Astrocyte of the spinal cord (primary cell): ENCODE measurements at places on chromosomes 16 and 17.

DNA sequence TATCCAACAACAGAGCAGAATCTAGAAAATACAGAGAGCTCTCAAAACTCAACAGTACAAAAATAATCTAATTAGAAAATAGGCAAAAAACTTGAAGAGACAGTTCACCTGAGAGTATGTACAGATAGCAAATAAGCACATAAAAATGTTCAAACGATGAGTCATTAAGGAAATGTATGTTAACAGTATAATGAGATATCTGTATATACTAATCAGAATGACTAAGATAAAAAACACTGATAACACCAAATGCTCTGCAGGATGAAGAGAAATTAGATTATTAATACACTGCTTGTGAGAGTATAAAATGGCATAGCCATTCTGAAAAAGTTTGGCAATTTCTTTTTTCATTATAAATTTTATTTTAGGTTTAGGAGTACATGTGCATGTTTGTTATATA is 1307.6 kb upstream of the GOT2 start:
- DNase-seq = no peak

- DNase-seq = no peak
Observed at GRCh38 chr16:57883953-57884654, 81.8 kb upstream of the KIFC3 start.

DNA sequence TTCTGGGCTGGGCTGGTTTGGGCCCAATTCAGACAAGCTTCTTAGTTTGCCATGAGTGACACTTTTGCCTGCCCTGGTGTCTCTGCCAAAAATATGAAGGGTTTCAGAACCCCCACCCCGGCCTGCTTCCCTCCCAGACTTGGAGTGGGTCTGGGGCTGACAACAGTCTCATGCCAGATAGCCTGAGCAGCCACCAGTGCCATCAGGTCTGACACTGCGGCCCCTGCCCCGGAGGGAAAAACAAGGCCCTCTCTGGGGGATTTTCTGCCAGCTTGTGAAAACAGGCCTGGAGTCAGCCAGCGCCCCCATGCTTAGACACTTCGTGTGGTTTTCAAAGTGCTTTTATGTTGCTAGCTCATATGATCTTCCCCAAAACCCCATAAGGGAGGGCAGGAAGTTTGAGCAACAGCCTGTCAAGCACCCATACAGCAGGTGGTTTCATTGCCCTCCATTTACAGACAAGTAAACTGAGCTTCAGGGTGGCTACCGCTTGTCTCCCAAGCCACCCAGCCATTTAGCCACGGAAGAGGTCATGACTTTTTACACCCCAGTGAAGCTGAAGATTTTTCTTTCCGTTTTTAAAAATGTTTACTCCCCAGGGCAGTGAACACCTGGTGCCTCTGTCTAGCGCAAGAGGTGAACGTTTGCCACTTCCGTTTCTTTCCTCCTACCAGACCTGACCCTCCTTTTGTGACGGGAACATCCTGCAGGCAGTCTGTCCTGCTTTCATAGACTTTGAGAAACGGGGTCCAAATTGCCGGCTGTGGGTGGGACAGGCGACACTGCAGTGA is 300.6 kb downstream of the SEC14L1 start:
- no peak for DNase-seq

DNA sequence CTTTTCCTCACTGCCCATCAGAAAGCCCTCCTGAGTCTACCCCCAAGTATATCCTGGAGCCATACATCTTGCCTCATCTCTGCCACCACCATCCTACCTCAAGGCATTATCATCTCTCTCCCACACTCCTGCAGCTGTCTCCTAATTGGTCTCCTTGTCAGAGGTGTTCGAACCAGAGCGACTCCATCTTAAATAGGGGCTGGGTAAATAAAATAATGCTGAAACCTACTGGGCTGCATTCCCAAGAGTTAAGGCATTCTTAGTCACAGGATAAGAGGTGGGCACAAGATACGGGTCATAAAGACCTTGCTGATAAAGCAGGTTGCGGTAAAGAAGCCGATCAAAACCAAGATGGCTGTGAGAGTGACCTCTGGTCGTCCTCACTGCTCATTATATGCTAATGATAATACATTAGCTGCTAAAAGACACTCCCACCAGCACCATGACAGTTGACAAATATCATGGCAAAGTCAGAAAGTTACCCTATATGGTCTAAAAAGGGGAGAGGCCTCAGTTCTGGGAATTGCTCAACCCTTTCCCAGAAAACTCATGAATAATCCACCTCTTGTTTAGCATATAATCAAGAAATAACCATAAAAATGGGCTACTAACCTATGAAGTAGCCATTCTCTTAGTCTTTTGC is 97.0 kb upstream of the C16orf82 start:
- no peak for DNase-seq

- DNase-seq = no peak
Observed at GRCh38 chr17:56658648-56659047, 65.1 kb downstream of the NOG start.

- no peak for DNase-seq
Observed at GRCh38 chr17:31572341-31572740, 180.9 kb downstream of the RAB11FIP4 start.

DNA sequence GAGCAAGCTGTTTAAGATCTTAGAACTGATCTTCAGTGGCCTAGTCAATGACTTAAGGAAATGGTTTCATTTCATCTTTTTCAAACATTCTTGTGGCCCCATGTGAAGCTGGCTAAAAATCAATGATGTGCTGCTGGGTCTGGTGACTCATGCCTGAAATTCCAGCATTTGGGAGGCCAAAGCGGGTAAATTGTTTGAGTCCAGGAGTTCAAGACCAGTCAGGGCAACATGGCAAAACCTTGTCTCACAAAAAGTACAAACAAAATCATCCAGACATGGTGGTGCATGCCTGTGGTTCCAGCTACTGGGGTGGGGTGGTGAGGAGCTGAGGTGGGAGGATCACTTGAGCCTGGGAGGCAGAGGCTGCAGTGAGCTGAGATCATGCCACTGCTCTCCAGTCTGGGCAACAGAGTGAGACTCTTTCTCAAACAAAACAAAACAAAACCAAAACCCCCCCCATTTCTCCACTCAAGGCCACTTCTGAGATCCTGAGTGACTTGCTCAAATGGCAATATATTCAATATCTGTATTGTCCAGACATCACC is 17.4 kb upstream of the COL1A1 start:
- peak; percentile 99 for DNase-seq

GRCh38 chr17:30831257-30831656 is 509 bp upstream of the ATAD5 start:
- DNase-seq = no peak

- DNase-seq = peak; percentile 48
Observed at GRCh38 chr16:14378131-14378551, 251.9 kb downstream of the PARN start.

GRCh38 chr17:33200587-33200986 is 92.5 kb downstream of the ASIC2 start:
- no peak for DNase-seq

GRCh38 chr16:53346-54236 is at the start of the genes POLR3K and SNRNP25:
POLR3K (minus strand) TSS chr16:53608; CDS start chr16:53586, 22 bp downstream.
SNRNP25 (plus strand) TSS chr16:53828; CDS start chr16:54017, 189 bp downstream.
- peak; percentile 98 for DNase-seq
